CD4-positive, alpha-beta T cell (primary cell): ENCODE measurements at places on chromosomes 16 and 17.

- no peak for DNase-seq
- H3K4me3 ChIP-seq: no peak overlapping the region
- H3K27ac ChIP-seq: no peak overlapping the region
- H3K27me3 ChIP-seq: no peaks in the 10 kb centered on the region
- no peaks in the 10 kb centered on the region for H3K36me3 ChIP-seq
These were observed 85.5 kb downstream of the SSH2 start for GRCh38 chr17:29844339-29845048.

DNA sequence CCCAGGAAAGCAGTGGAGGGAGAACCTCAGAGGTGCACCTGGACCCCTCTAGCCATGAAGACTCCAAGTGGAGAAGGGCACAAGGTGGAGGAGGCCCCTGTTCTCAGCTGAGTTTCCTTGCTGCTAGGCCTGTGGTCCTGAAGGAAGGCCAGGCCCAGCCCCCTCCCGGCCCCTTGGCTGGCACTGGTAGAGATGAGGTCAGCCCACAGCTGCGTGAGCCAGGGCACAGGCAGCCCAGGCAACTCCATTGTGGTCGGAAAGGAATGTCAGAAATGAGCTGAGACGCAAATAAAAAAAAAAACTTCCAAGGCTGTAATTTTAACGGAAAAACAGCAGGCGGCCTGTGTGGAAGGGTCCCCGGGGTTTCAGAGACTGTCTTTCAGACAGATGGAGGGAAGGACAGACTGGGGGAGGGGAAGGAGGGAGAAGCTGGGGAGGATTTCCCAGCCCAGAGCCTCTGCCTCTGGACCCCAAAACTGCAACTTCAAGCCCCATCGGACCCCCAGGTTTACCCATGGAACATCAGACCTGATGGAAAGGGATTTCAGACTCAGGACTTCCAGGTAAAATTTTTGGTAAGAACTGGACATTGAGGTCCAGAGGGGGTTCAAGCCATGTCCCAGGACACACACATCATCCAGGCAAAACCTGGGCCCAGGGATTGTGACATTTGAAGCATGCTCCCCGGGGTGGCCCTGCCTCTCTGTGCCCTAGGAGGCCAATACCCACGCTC is 25.6 kb upstream of the MRPS23 start:
- peaks cover 27% of the 10 kb centered on the region for H3K4me1 ChIP-seq
- peaks cover 4% of the 10 kb centered on the region for H3K27me3 ChIP-seq
- H3K27ac ChIP-seq: no peak overlapping the region
- no peak for DNase-seq

DNA sequence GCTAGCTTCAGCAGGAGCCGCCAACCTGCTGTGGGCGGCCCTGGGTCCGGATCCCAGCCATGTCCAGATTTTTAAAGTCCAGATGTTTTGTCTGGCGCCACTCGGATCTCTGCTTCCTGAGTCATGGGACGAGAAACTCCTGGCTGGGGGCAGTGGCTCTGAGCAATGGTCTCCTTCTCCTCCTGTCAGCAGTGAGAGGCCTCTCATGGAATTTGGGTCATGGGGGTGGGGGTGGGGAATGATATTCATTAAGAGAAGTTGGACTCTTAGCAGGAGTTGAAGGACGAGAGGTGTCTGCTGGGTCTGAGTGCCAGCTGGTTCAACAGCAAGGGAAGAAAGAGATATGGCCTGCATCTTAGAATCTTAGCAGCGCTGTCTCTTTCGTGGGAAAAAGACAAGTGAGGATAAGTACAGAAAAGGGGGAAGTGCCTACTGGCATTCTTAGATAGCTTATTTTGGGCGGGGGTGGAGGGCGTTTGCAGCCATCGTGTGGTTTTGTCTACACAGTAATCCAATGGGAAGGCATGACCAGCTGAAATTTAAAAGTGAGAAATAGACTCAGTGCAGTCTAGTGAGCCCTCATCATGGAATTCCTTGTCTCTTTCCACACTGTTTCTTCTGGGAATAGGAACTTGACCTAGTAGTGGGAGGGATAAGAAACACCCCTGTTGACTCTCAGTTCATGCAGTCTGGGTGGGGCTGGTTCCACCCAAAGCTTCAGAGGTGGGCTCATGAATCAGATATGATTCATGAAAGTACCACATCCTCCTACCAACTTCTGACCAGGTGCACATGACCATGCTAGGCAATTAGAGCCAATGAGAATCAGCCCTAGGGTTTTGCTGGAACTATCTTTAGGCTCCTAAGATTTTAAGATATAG is 80.5 kb downstream of the MYH13 start:
- H3K4me3 ChIP-seq: no peak overlapping the region
- DNase-seq: no peak
- H3K4me1 ChIP-seq: no peaks in the 10 kb centered on the region
- H3K27me3 ChIP-seq: peaks cover 3% of the 10 kb centered on the region
- no peaks in the 10 kb centered on the region for H3K36me3 ChIP-seq

- H3K27ac ChIP-seq: no peak overlapping the region
- no peaks in the 10 kb centered on the region for H3K27me3 ChIP-seq
- H3K36me3 ChIP-seq: no peaks in the 10 kb centered on the region
- H3K4me3 ChIP-seq: no peak overlapping the region
- DNase-seq: no peak
These were observed 186.0 kb downstream of the WWOX start for GRCh38 chr16:78285437-78285922.

DNA sequence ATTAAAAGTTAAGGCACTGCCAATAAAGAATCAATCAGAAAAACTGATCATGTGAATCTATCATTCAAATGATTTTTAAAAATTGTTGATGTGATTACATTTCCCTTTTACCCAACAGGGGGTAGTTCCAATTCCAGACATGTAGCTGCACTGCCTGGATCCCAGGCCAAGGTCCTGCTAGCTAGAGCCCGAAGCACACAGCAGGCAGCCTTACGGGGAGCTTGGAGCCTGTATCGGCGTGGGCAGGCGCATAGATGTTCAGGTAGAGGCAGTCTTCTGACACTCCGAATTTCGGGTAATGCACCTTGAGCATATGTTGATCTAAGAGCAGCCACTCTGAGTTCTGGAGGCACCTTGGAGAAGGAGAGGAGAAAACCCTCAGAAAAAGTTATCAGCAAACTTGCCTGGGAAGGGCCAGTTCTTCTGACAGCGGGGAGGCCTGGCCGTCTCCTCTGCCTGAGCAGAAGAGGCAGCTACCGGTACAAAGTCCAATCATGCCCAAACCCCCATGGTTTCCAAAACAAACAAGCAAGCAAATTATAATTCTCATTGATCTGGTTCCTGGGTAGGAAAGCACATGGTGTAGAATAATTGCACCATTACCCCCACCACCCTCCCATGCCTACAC is 3.6 kb downstream of the CES5A start:
- H3K36me3 ChIP-seq: no peaks in the 10 kb centered on the region
- H3K4me1 ChIP-seq: no peaks in the 10 kb centered on the region
- H3K27me3 ChIP-seq: no peaks in the 10 kb centered on the region

GRCh38 chr17:38897671-38898290 is 27.6 kb upstream of the LASP1NB start:
- H3K4me3 ChIP-seq: peak overlapping the region; percentile 45
- H3K4me1 ChIP-seq: peaks cover 95% of the 10 kb centered on the region
- DNase-seq: peak; percentile 20
- no peaks in the 10 kb centered on the region for H3K27me3 ChIP-seq
- H3K27ac ChIP-seq: peak overlapping the region; percentile 90

DNA sequence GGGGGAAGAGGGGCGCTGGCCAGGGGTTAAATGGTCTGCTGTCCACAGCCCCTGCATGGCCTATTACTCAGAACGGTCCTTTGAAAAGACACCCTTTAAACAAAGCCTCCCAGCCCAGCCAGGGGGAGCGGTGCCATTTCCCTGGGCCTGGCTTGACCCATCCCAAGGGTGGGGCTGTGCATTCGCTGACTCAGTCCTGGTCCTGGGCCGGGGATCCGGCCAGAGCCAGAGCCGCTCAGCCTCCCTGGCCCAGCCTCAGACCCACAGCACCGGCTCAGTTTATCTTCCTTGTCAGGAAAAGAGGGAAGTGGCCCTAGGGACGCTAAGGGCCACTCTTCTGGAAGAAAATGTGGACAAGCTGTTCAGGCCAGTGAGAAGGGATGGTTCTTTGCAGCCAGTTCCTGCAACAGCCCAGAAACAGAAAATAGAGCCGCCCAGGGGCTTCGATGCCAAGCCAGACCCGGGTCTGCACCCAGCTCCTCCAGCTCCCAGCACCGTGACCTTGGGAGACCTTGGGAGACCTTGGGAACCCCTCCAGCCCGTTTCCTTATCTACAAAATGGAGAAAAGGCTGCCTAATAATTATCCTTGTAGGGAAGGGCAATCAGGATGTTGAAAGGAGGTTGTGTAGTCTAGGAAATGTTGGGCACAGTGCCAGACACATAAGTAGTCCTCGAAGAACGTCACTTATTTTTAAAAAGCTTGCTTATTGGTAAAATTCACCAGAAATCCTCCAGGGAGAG is 82.5 kb downstream of the ZDHHC7 start:
- H3K36me3 ChIP-seq: no peaks in the 10 kb centered on the region
- H3K27me3 ChIP-seq: no peaks in the 10 kb centered on the region
- no peak overlapping the region for H3K4me3 ChIP-seq
- no peak overlapping the region for H3K27ac ChIP-seq
- peaks cover 8% of the 10 kb centered on the region for H3K4me1 ChIP-seq

- no peak overlapping the region for H3K4me3 ChIP-seq
- DNase-seq: no peak
- H3K27ac ChIP-seq: no peak overlapping the region
- no peaks in the 10 kb centered on the region for H3K36me3 ChIP-seq
- no peaks in the 10 kb centered on the region for H3K4me1 ChIP-seq
These were observed 197.9 kb downstream of the RBFOX3 start for GRCh38 chr17:79412886-79413390.

DNA sequence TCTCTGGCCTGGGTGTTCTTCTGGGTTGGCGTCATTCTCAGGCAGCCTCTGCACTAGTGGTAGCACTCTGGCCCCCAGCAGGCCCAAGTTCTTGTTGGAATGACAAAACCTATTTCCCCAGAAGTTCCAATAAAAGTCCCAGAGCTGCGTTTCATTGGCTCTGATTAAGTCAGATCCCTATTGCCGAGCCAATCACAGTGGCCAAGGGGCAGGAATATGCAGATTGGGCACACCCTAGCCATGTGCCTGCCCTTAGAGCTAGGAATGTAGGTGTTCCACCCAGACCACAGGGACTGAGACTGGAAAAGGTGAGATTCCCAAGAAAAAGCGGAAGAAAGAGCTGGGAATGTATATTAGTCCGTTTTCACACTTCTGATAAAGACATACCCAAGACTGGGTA is 44.9 kb upstream of the POLR3E start:
- DNase-seq: no peak
- no peak overlapping the region for H3K27ac ChIP-seq
- H3K27me3 ChIP-seq: no peaks in the 10 kb centered on the region
- H3K36me3 ChIP-seq: peaks cover 40% of the 10 kb centered on the region
- no peak overlapping the region for H3K4me3 ChIP-seq

DNA sequence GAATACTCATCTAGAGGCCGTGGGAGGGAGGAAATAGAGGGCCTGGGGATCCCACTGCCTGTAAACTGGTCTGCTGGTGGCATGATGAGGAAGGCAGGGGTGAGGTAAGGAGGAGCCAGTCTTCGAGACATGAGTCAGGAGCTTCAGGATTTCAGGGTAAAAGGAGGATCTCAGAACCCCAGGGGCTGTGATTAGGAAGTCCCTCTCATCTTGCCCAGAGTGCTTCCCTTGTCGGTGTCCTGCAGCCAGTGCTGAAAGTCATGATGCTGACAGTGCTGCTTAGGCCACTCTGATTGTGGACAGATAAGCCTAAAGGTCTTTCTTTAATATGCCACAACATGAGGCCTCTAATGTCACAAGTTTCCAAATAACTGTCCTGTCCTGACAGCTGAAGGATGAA is 29.6 kb downstream of the COG4 start:
- no peak overlapping the region for H3K4me3 ChIP-seq
- peaks cover 63% of the 10 kb centered on the region for H3K36me3 ChIP-seq
- H3K27ac ChIP-seq: no peak overlapping the region
- H3K27me3 ChIP-seq: no peaks in the 10 kb centered on the region
- no peaks in the 10 kb centered on the region for H3K4me1 ChIP-seq
- no peak for DNase-seq

- no peak for DNase-seq
- H3K27me3 ChIP-seq: no peaks in the 10 kb centered on the region
- H3K27ac ChIP-seq: no peak overlapping the region
- H3K36me3 ChIP-seq: no peaks in the 10 kb centered on the region
These were observed 49.7 kb downstream of the NTN1 start for GRCh38 chr17:9071016-9071415.

- peaks cover 39% of the 10 kb centered on the region for H3K4me1 ChIP-seq
- H3K27me3 ChIP-seq: no peaks in the 10 kb centered on the region
- no peak for DNase-seq
- H3K27ac ChIP-seq: peak overlapping the region; percentile 93
These were observed 1.3 kb downstream of the PSMD12 start for GRCh38 chr17:67364847-67365737.

DNA sequence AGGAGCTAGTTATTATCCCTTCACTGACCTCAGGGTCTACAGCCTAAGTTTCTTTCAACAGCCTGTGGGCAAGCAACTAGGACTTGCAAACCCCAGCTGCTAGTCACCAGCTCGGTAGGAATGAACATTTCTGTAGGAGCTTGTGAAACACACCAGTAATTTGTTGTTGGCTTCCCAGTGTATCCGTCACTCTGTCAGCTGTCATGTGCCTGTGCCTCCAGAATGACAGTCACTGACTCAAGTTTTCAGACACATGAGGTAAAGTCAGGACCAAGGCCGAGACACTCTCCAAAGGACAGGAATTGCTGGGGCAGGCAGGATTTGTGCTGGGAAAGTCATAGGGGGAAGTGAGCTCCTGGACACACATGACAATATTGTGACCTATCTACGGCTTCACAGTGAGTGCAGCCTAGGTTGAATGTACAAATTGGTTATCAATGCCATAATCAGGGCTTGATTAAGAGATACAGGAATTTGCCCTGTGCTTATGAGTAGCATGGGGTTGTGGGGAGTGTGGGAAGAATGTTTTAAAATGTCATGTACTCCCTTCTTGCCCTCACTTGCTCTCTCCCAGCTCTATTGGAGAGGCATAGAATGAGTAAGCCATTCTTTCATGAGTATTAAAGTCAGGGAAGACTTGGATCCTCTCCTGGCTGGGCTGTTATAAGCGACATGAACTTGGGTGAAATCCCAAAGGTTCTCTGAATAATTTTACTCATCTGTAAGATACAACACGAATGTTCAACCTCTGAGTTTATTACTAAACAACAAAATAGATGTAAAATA is 391.4 kb downstream of the UTP18 start:
- H3K27me3 ChIP-seq: peaks cover 14% of the 10 kb centered on the region
- no peak overlapping the region for H3K27ac ChIP-seq
- H3K4me3 ChIP-seq: no peak overlapping the region
- H3K36me3 ChIP-seq: no peaks in the 10 kb centered on the region
- no peaks in the 10 kb centered on the region for H3K4me1 ChIP-seq

GRCh38 chr16:9334103-9334502 is 242.7 kb downstream of the HAPSTR1 start:
- no peaks in the 10 kb centered on the region for H3K27me3 ChIP-seq
- H3K4me1 ChIP-seq: no peaks in the 10 kb centered on the region
- H3K27ac ChIP-seq: no peak overlapping the region

- H3K4me3 ChIP-seq: no peak overlapping the region
- H3K27me3 ChIP-seq: no peaks in the 10 kb centered on the region
- no peak overlapping the region for H3K27ac ChIP-seq
- H3K4me1 ChIP-seq: no peaks in the 10 kb centered on the region
- no peaks in the 10 kb centered on the region for H3K36me3 ChIP-seq
These were observed 14.7 kb downstream of the IFT140 start for GRCh38 chr16:1597154-1597553.
